ENCODE measurements at places on chromosomes 5 and 9.

GRCh38 chr5:17185349-17185748 is 32.1 kb upstream of the BASP1 start:
- DNase-seq: no peak

- DNase-seq: no peak
Observed at GRCh38 chr5:1161833-1162229, 39.6 kb upstream of the SLC6A19 start.

DNA sequence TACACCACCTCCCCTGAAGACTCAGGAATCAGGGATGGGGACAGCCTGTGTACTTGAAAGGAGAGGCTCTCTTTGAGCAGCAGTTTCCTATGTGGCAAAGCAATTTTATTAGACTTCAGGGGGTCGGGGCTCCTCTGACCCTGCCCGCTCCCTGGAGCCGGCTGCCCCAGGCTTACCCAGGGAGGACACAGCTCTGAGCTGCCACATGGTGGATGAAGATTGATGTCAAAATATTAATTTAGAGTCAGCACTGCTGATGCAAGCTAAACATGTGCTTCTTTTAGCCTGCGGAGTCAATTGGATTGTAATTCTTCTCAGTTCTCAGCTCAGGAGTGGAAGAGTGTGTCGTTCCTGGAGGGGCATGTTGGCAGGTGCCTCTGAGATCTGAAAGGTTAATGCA is 606.1 kb downstream of the KIF4B start:
- DNase-seq: no peak

GRCh38 chr9:35690294-35690613 is 529 bp upstream of the TPM2 start:
- DNase-seq: no peak

GRCh38 chr5:160133071-160133917 is 14.0 kb upstream of the PWWP2A start:
- DNase-seq: no peak

DNA sequence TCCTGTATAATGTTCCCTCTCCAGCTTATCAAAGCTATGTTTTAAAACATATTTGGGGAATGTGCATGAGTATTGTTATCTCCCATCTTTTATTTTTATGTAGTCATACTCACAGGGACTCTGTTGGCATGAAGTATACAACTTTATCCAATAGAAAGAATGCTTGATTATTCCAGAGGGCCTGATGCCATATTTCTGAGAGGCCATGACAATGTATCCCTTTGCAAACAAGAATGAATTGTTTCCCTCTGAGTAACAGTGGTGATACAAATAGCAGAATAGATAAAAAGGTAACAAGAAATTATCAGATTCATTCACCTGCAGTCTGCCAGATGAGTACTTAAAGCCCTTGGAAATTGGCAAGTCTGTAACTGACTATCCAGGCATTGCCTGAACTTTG is 125.9 kb downstream of the PLK2 start:
- no peak for DNase-seq

DNA sequence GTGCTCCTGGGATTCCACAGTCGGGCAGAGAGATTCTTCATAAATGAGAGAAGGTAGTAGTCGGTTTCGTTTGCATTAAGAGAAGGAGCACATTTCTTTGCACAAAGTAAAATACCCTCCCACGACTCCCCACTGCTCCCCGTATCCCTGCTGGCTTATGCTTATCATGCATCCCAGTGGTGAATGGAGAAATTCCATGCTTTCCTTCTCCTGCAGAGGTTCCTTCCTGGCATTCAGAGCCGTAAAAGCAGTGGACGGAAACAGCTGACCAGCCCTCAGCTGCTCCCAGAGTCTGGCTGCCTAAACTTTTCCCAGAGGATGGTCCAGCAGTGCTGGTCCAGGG is 93.1 kb downstream of the C9orf152 start:
- no peak for DNase-seq

GRCh38 chr5:114360816-114361723 is 800 bp upstream of the KCNN2 start:
- no peak for DNase-seq

- DNase-seq: no peak
Observed at GRCh38 chr9:37787059-37787458, 2.2 kb upstream of the EXOSC3 start.

GRCh38 chr5:79181419-79182022 is 54.4 kb upstream of the JMY start:
- no peak for DNase-seq

DNA sequence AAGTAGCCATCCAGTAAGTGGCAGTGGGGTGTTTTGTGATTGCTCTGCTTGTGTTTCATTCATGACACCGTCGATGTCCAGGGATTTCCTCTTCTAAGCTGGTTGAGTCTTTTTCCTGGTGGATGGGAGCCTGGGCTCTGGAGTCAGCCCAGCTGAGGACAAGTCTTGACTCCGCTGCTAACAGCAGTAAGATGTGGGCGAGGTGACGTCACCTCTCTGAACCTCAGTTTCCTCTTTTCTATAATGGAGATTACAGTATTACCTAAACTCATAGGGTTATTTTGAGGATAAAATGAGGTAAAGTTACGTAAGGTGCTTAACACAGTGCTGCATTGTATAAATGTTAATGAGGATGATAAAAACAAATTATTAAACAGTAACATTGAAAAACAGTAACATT is 21.3 kb downstream of the FGF1 start:
- no peak for DNase-seq

GRCh38 chr5:44660251-44660650 is 148.5 kb upstream of the MRPS30 start:
- no peak for DNase-seq

DNA sequence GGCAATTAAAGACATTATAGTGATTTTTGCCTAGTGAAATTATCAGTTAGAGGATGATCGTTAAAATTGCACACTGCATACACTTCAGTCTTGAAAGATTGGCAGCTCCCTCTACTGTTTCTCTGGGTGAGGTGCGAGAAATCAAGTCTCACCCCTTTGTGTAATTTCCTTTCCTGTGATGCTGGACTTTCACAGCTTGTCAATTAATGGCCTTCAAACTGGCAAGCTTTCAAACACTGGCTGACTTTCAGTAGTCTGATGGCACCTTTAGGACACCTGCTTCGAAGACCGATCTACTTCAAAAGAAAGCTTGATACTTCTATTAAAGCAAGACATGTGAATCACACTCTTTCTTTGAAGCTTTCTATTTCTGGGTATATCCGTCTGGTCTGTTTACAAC is 706.7 kb upstream of the PTPRD start:
- peak; percentile 77 for DNase-seq

DNA sequence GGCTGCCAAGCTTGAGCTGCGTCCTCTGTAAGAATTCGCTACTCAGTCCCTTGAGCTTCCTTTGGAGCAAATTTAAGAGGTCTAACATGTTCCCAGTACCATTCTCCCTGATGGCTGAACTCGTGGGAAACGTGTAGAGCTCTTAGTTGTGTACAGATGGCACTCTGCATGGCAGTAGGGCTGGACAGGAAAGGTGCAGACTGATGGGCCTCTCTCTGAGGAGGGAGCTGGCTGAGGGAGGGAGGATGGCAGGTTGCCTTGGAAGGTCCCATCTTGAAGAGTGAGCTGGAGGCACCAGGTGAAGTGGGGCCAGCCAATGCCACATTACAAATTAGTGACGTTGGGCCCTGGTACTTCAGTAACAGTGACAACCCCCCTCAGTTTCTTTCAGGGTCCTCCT is 495.3 kb downstream of the CCDC171 start:
- no peak for DNase-seq

DNA sequence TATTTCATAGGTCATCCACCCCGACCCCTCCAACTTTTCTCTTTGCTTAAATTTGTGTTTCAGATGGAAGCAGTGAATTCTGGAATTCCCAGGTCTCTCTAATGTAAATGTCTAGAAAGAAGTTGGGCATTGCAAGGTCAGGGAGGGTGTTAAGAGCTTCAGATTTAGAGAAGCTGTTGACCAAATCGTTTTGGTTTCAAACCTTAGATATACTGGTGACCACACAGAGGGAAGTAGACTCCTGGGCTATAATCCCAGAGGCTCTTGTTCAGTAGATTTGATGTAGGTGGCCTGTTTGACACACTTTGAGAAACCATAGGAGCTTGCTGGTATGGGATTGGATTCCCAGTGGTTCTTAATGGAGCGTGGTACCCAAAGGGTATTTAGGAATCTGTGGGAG is 137.3 kb upstream of the KLF9 start:
- no peak for DNase-seq

GRCh38 chr9:121778252-121779225 is 127.1 kb downstream of the DAB2IP start:
- no peak for DNase-seq

DNA sequence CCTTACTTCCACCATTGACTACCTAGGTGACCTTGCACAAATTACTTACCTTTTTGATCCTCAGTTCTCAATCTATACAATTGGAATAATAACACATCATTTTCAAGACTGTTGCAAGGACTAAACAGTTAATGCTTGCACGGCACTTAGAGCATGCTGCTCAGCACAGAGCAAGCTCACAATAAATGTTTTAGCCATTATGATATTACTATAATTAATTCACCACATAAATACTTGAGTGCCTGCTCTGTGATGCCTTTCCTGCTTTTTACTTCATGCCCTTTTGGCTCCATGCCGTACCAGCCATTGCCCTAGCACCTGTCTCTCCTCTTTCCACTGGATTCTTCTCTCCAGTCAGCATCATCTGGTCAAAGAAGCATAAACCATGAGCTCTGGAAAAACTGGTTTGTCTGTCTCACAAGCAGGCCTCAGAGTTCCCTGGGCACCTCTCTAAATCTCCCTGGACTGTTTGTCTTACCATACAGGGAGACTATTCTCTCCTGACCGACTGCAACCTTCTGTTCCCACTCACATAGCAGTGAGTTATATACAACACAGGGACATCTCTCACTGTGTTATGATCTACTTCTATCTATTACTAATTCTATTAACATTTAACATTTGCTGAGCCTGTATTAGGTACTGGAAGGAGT is 260.4 kb upstream of the ADRA1B start:
- DNase-seq: no peak

GRCh38 chr9:133184971-133185370 is 21.3 kb upstream of the GBGT1 start:
- peak; percentile 65 for DNase-seq

DNA sequence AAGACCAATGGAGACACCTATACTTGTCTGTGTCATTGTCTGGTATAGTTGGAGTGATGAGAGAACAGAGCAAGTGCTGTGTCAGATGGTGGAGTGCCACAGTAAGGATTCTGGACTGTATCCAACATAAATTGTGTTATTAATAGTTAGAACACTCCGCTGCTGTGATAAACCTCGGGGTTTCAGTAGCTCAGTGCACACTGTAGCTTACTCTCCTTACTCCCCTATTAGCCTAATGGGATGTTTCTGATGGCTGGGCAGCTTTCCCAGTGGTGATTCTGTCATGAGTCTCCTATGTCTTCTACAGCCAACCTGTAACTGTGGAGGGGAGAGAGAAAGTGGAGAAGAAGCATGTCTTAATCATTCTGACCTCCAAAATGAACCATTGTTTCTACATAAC is 127.6 kb upstream of the PTCH1 start:
- peak; percentile 62 for DNase-seq

GRCh38 chr5:73522989-73523388 is 24.7 kb downstream of the BTF3 start:
- no peak for DNase-seq

GRCh38 chr5:17127743-17128231 is 89.6 kb upstream of the BASP1 start:
- no peak for DNase-seq

DNA sequence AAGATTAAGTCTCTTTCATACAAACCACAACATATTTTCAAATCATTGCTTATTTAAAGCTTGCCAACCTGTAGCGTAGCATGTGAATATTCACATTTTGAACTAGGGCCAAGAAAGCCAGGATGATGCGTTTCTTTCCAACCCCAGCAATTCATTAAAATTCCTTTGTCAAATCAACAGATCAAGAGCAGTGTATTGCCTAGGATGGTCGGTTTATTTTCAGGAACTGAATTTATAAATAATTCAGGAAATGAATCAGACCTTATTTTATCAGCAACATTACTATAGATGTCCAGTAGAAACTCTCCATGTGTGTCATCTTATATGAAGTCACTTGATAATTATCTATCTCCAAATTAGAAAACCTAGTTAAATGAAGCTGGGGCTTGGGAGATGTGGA is 13.2 kb upstream of the AUH start:
- no peak for DNase-seq

DNA sequence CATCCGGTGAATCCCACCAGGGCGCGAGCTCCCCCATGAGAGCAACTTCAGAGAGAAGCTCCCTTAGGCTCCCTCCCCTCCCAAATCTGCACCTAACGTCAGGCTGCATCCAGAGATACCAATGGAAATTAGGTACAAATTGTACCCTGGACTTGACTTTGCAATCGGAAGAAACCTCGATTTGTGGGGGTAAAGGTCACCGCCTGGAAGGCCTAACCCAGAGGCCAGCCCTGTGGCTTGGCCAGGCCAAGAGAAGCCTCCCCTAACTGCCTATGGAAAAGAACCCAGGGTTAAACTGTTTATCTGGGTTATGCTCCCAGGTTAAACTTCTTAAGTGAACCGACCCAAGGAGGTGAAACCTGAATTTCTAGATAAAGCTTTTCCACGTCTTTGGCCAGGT is 80.4 kb downstream of the GTF3C4 start:
- no peak for DNase-seq

- DNase-seq: no peak
Observed at GRCh38 chr5:150320044-150320613, 17.4 kb upstream of the ARSI start.

DNA sequence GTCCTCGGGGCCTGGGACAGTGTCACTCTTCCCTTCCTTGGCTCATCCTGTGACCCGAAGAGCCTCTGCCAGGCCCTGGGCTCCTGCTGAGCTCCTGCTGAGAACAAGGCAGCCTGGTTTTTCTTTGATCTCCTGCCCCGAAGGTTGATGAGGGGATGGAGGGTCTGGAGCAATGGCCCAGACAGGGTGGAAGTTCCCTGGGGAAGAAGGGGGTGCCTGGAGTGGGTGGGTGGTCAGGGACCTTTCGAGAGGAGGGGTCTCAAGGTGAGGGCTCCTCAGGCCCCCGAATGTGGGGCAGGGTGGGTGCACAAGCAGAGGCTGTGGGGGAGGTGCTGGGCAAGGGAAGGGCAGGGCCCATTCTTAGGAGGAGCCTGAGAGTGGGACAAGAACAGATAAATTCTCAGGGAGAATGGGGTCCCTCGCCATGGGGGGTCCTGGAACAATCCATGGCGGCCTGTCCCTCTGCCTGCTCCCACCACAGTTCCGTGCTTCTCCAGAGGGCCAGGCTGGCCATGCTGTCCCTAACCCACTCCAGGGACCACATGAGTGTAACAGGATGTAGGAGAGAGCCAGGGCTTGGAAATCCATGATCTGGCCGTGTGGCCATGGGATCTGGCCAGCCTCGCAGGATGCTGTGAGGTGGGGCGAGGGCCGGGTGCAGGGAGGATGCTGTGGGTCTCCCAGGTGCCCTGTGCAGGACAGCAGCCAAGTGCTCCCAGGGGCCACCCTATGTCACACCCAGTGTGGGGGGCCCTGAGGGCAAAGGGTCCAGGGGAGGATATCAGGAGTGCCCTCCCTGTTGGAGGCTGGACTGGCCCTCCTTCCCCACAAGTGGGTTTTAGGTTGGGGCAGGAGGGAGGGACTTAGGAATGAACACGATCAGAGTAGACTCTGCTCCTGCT is 128.5 kb upstream of the LPCAT1 start:
- no peak for DNase-seq

All from NCI-H1694 treated with DMSO at 0.1 percent for 48 hours (cell line).